ENCODE measurements at places on chromosomes 3 and 15.

DNA sequence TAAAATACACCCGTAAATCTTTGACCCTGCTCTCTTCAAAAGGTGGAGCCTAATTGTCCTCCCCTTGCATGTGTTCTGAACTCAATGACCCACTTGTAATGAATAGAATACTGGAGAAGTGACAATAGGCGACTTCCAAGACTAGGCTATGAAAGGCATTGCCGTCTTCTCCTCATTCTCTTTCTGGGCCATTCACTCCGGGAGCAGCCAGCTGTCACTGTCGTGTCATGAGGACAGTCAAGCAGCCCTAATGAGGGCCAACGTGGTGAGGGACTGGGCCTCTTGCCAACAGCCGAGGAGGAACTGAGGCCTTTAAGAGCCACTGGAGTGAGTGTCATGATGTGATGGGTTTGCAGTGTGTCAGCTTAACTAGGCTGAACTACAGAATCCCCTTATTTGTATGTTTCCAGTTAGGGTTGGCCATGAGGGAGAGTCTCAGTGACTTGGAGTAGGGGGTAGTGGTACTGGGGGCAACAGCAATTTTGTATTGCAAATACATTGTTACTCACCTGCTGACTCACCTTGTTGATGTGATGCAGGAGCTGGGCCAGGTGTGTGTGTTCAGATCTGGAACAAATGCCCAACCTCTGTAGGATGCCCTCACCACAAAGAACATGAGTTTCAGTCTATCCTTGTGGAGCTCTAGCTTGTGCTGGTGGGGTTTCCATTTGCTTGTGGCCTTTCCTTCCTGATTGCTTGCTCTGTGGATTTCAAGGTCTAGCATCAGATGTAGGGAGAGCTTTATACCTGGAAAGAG lies 188.5 kb upstream of the PROK2 start:
- H3K4me3 ChIP-seq = no peak overlapping the region
- H3K4me1 ChIP-seq = no peaks in the 10 kb centered on the region
- peaks cover 26% of the 10 kb centered on the region for H3K27me3 ChIP-seq
- no peak overlapping the region for H3K27ac ChIP-seq
- H3K36me3 ChIP-seq = no peaks in the 10 kb centered on the region

- DNase-seq = no peak
- H3K27ac ChIP-seq = no peak overlapping the region
- no peaks in the 10 kb centered on the region for H3K4me1 ChIP-seq
- H3K4me3 ChIP-seq = no peak overlapping the region
- no peaks in the 10 kb centered on the region for H3K36me3 ChIP-seq
Observed at GRCh38 chr3:157300094-157300493, 136.6 kb upstream of the PTX3 start.

- DNase-seq = no peak
- no peaks in the 10 kb centered on the region for H3K36me3 ChIP-seq
- H3K27me3 ChIP-seq = no peaks in the 10 kb centered on the region
- no peak overlapping the region for H3K27ac ChIP-seq
Observed at GRCh38 chr3:89808680-89809197, 701.3 kb downstream of the EPHA3 start.

DNA sequence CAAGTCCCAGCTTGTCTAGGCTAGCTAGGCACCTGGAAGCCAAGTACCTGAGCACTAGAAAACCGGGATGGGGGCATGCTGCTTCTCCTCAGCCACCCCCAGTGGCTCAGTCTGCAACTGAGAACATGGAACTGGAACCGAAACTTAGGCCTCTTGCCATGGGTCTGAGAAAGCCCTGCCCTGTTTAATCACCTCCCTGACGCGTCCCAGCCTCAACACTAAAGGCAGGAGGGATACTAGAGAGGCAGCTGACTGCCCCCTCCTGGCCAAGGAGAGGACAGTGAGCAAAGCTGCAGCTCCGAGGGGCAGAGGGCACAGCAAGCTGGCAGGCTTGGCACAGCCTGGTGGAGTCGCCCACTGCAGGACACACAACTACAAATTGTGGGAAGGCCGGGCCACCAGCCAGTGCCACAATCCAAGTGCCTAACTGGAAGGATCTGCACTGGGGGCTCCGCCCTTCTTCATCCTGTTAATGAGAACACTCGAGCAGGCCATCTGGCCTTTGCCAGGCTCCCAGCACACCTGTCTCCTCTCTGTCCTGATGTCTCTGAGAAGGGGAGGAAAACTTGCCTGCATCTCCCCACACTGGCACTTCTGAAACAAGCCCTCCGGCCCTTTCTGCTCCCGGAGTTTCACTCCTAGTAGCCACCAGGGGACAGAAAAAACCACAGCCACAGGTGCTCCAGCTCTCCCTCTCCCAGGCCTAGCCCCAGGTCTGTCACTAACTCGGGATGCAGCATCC lies 53.7 kb downstream of the BDH1 start:
- no peaks in the 10 kb centered on the region for H3K36me3 ChIP-seq
- DNase-seq = no peak
- peaks cover 30% of the 10 kb centered on the region for H3K4me1 ChIP-seq
- H3K27me3 ChIP-seq = no peaks in the 10 kb centered on the region
- no peak overlapping the region for H3K4me3 ChIP-seq
- no peak overlapping the region for H3K27ac ChIP-seq

- no peak overlapping the region for H3K27ac ChIP-seq
- no peaks in the 10 kb centered on the region for H3K27me3 ChIP-seq
- DNase-seq = no peak
- H3K4me1 ChIP-seq = no peaks in the 10 kb centered on the region
- H3K4me3 ChIP-seq = no peak overlapping the region
Observed at GRCh38 chr3:90095811-90096210, 988.4 kb downstream of the EPHA3 start.

DNA sequence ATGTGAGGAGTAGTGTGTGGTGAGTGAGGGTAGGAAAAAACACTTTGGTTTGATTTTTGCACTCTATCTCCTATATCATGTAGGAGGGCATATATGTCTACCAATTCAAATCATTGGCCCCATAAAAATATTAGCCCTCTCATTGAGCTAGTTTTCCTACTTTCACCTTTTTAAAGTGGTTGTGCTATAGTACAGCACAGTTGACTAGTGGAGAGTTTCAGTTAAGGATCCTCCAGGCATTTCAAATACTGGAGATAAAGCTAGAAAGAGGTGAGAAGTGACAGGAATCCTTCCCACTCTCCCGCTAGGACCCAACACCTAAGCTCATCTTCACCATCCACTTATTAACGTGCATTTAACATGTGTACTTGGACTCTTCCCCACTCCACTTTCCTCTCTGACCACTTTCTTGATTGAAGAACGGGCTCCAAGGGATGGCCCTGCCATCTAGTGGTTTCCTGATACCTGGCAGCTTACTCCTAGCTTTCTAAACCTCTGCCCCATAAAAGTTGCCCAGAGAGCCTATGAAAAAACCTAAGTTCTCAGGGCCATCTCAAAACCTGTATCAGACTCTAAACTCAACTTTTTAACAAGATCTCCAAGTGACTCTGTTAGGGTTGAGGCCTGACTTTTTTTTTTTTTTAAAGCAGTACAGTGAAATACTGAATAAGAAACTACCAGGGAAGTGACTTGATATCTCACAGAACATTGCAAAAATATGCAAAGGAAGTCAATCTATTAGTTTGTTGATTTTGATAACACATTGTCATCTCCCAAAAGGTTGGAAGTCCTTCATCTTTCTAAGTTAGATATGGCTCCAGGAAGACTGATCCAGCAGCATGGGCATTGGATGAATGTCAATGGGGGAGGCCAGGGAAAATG lies 17.9 kb downstream of the IL12A start:
- DNase-seq = peak; percentile 73
- H3K4me1 ChIP-seq = no peaks in the 10 kb centered on the region
- no peak overlapping the region for H3K27ac ChIP-seq
- H3K36me3 ChIP-seq = no peaks in the 10 kb centered on the region

- H3K27me3 ChIP-seq = peaks cover 14% of the 10 kb centered on the region
- no peak overlapping the region for H3K4me3 ChIP-seq
- DNase-seq = no peak
- H3K27ac ChIP-seq = no peak overlapping the region
- H3K36me3 ChIP-seq = no peaks in the 10 kb centered on the region
Observed at GRCh38 chr3:122235147-122235546, 51.7 kb downstream of the CASR start.

GRCh38 chr3:66220602-66221377 lies at the start of gene SLC25A26:
Gene SLC25A26 (plus strand): TSS chr3:66221001. CDS start chr3:66221095, 94 bp downstream.
- peak; percentile 95 for DNase-seq
- H3K27me3 ChIP-seq = no peaks in the 10 kb centered on the region
- no peaks in the 10 kb centered on the region for H3K36me3 ChIP-seq
- H3K4me1 ChIP-seq = peaks cover 4% of the 10 kb centered on the region

DNA sequence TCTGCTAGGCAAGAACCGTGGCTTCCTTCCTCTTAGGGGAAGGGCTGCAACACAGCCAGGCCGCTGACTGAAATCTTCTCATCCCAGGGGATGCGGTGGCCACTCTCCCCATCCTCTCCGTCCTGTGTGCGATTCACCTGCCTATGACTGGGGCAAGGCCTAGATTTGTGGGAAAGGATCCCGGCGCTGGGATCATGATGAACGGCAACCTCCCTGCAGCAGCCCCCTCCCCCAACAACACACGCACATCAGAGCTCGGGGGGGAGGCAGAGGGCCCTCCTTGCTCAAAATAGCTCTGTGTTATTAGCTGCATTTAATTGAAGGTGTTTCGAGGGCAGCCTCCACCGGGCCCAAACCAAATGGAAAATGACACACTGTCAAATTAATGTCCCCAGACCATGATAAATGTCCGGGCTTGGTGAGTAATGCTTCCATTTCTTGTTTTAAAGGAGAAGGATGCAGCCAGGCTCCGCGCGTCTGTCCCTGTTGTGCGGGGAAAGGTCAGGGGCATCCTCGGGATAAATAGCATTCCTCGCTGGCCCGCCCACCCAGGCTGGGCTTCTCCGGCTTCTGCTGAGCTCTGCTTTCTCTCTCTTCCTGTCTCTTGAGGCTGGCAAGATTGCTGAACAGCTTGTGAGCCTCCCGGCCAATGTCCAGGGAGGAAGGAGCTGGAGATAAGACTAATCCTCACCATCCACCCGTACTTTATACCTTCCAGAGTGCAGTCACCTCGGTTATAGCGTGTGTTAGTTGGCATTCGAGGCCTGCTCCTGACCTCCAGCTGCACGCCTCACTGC lies 56.4 kb upstream of the TLE3 start:
- DNase-seq = no peak
- no peaks in the 10 kb centered on the region for H3K36me3 ChIP-seq
- H3K4me3 ChIP-seq = no peak overlapping the region
- no peak overlapping the region for H3K27ac ChIP-seq
- no peaks in the 10 kb centered on the region for H3K27me3 ChIP-seq

Data from HCT116 (cell line).